Large intestine (tissue), 12 donors: ENCODE measurements at places on chromosomes 2 and 18. TPM values are rescaled to one million over a fixed set of nuclear protein-coding genes. Genes with fewer than 3 reads are reported as not detected.

DNA sequence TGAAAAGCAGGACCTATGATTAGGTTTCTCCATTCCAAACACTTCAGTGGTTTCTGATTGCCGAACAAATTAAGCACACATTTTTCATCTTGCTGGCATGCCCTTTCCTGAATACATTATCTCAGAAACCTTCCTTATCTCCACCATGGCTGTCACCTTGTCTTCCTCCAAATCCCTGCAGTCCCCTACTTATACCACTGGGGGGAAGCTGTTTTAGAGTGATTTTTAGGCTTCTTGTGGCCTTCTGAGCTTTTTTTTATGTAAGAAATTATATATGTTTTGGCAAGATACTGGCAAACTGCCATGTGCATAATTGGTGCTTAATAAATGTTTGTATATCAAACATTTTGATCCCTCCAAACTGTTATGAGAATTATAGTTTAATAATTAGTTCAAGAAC lies 229.2 kb downstream of the MYT1L start:
- DNase-seq = no peak

DNA sequence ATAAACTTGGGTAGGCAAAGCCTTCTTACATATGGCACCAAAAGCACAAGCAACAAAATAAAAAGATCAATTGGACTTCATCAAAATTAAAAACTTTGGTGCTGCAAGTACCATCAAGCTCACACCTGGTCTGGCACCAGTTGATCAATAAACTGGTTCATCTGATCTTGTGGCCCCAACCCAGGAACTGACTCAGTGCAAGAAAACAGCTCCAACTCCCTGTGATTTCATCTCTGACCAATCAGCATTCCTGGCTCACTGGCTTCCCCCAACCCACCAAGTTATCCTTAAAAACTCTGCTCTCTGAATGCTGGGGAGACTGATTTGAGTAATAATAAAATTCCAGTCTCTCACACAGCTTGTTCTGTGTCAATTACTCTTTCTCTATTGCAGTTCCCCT lies 8.4 kb downstream of the EPG5 start:
- no peak for DNase-seq

GRCh38 chr2:138654146-138654545 lies 126.0 kb downstream of the NXPH2 start:
- DNase-seq = peak; percentile 7

DNA sequence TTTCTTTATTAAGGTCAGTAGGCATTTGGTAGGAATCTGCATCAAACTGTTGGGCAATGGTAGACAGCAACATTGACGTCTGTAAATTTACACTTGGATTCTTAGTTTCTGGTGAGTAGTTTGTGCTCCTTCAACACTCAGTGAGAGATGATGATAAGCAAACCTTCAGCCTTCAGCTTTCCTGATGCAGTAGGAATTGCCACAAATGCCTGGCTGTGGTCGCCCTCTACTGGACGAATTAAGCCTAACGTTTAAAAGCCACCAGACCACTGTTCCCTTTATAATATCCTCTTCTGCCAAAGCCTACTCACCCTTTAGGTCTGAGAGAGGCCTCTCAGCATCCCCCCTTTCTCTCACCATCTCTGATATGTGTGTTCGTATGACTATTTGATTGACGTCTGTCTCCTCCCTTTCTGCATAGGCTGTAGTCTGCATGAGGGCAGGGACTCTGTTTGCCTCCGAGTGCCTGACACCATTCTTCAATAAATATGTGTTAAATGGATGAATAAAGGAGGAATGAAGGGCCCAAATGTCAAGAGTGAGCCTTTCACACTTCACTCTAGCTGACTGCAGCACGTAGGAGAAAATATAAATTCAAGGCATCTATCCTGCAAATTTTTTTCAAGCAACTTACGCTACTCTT lies 47.0 kb upstream of the PLEKHM3 start:
- peak; percentile 55 for DNase-seq

DNA sequence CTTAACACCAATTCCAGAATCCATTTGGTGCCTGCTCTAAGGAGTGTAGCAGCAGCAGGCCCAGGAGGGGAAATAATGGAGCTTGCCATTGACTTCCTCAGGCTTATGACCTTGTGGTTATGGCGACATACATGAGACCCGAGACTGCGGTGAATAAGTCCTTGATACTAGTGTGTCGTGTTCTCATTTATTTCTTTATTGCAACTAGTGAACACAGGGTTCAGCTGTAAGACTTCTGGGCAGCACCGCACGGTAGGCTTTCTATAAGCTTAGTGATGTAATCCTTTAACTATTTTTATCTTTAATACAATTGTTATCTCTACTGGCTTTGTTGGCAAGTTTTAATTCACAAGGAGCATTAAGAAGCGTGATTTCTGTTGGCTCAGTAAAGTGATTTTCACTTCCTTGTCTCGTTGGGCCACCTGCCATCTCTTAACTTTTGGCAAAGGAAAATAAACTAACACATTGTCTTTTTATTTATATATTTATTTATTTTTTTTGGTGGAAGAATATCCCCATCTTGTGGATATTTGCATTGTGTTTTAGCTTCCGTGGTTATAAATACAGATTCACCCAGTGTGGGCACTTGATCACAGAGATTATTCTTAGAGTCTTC lies 139.8 kb downstream of the LTBP1 start:
- DNase-seq = peak; percentile 21

- no peak for DNase-seq
These were observed 14.8 kb downstream of the CCDC121 start for GRCh38 chr2:27613985-27614384.

DNA sequence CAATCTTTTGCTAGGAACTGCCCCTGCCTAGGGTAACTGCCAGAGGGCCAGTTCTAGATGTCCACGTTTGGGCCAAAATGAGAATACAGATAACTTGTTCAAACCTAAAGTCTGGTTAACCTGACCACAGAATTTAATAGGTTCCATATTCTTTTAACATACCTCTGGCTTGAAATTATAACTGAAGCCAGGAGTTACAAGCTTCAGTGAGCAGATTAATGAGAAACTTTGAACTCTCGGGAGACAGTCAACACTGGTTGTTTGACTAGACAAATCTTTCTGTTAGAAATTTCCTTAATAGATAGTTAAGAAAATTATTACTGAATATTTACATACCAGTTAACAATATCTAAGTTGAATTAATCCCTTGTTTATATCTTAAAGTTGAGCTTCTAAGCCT lies 110.0 kb upstream of the KLF7 start:
- DNase-seq = no peak

DNA sequence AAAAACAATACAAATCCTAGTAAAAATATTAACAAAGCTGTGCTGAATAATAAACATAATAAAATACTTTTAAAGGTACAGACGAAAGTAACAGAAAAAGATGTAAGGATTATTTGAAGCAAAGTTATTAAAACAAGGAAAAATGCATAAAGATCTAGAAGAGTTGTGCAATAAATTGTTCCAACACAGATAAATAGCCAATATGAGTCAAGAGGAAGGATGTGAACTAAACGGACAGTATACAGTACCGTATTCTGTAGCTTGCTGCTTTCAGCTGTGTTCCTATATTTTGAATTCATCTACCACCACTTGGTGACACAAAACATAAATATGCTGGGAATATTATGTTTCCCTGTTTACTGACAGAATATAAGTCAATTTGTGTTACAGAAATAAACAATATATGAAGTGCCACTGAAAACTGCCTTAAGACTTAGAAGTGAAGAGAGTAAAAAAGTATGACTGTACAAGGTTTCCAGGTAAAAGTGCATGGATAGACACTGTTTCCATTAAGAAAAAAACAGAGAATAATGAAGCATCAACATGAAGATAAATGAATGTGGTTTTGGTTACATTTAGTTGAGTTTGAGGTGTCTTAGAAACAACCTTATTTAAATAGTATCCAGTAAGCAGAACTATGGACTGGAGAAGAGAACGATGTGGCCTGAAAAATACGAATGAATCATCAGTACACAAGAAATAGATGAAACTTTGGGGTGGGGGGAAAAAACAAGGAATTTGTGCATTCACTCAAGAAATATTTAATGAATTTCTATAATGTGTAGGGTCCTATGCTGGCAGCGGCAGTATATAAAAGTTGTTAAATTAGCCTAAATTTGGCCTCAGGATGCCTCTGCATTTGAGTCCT lies 13.1 kb downstream of the PPP3R1 start:
- DNase-seq = no peak

DNA sequence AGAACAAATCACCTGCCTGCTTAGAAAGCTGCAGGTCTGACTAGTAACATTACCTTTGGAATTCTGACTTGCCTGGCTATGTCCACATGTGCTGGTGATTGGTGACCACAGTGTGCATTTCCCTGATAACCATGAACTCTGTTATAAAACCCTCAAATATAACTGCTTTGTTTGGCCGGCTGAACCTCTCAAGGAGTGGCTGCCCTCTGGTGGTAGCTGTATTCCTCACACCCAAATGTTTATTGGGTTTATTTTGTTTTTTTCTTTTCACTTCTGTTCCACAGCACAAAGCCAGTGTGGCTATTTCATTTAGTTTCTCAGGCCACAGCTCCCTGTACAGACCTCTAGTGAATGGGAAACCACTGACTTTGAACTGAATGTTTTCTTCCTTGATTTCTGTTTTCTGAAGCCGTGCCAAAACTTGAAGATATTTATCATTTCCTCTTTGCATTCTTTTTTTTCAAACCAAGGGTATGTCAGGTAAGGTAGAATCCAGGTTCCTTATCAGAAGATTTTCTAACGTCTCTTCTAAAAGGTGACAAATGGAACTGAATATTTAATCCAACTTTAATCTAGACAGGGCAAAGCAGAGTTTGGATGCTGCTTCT lies 549.0 kb upstream of the VRK2 start:
- peak; percentile 15 for DNase-seq

DNA sequence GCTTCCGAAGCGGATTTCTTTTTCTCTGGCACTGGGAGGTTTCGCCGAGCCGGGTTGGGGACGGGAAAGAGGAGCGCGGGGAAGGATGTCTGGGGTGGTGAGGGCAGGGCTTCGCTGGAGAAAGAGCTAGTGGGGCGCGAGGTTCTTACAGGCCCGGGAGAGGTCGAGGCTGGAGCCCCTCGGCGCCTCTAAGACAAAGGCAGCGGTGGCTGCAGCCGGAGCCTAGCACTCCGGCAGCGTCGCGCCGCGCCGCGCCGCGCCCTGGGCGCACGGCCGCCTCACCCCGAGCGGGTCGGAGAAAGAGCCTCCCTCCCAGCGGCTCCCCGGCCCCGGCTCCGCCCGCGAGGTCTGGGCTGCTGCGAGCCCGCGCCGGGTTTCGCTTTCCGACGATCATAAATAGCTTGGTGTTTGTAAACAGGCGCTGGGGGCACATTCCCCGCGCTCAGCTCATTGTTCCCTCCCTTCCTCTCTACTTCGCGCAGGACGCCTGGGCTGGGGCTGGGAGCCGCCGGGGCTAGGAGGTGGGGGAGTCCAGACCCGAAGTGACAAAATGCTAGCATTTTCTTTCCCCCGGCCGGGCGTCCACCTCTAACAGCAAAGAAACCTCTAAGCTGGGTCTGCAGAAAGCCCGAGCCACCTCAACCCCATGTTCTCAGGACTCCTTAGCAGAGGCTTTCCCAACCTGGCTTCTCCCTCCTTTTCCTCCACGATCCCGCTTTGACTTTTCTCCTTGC lies 813 bp upstream of the MEIS1 start:
- peak; percentile 89 for DNase-seq

DNA sequence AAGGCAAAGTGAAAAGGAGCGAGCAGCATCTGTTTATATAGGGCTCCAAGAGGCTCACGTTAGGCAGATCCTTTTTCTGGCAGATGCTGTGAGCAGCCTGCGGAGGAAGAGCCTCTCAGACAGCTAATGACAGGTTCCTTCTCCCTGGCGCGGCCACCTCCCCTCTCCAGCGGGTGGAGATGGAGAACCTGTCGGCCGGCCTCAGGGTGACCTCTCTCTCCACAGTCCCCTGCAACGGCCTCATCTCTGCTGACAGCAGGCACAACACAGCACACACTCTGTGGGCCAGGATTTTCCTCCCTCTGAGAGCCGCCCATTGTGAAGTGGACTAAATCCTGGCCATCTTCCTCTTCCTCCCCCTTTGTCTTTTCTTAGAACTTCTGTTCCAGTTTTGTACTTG lies 119.8 kb downstream of the PRKCE start:
- DNase-seq = peak; percentile 45

GRCh38 chr2:74109551-74109950 lies 38.2 kb downstream of the BOLA3 start:
- no peak for DNase-seq

DNA sequence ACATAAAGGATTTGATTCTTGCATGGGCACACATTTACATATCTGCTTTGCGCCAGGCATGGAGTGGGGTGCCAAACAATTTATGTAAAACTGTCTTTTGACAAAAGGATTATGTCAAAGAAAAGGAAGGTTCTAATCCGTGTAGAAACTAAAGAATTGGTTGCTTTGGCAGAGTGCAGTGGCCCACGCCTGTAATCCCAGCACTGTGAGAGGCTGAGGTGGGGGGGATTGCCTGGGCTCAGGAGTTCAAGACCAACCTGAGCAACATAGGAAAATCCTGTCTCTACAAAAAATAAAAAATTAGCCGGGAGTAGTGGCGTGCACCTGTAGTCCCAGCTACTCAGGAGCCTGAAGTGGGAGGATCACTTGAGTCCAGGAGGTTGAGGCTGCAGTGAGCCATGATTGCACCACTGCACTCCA lies 1.1 kb upstream of the MTERF4 start:
- DNase-seq = no peak

DNA sequence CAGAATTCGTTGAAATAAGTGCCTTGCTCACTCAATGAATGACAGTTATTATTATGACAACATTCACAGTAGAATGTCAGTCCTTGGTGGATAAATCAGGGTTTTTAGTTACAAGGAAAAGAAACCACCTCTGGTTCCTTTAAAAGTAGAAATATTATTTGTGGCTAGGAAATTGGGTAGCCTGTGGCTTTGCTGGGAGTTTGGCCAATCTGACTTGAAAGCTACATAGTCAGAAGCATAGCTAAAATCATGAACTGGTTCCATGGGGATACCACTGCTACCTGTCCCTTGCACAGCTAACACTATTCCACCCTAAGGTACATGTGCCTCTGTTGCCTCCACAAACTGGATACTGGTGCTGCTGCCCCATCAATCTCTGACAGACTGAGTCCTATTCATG lies 12.8 kb upstream of the SMCHD1 start:
- DNase-seq = no peak

The FAM110C gene
- 20.0 TPM for polyA plus RNA-seq

The TTN gene
- polyA plus RNA-seq = 0.90 TPM

The MBOAT2 gene
- polyA plus RNA-seq = 20.7 TPM

The MYO5B gene
- polyA plus RNA-seq = 52.0 TPM

The CPLX4 gene
- polyA plus RNA-seq = not detected

The TMEFF2 gene
- 2.3 TPM for polyA plus RNA-seq

The SAG gene
- polyA plus RNA-seq = 0.36 TPM

The UGT1A5 gene
- 0.15 TPM for polyA plus RNA-seq
